ENCODE measurements at places on chromosomes 2 and 18. TPM values are rescaled to one million over a fixed set of nuclear protein-coding genes. Genes with fewer than 3 reads are reported as not detected.

- no peak for DNase-seq
These were observed 67.9 kb downstream of the CD8B2 start for GRCh38 chr2:106555053-106555452.

- no peak for DNase-seq
These were observed 33.4 kb downstream of the ZFP36L2 start for GRCh38 chr2:43192744-43193651.

DNA sequence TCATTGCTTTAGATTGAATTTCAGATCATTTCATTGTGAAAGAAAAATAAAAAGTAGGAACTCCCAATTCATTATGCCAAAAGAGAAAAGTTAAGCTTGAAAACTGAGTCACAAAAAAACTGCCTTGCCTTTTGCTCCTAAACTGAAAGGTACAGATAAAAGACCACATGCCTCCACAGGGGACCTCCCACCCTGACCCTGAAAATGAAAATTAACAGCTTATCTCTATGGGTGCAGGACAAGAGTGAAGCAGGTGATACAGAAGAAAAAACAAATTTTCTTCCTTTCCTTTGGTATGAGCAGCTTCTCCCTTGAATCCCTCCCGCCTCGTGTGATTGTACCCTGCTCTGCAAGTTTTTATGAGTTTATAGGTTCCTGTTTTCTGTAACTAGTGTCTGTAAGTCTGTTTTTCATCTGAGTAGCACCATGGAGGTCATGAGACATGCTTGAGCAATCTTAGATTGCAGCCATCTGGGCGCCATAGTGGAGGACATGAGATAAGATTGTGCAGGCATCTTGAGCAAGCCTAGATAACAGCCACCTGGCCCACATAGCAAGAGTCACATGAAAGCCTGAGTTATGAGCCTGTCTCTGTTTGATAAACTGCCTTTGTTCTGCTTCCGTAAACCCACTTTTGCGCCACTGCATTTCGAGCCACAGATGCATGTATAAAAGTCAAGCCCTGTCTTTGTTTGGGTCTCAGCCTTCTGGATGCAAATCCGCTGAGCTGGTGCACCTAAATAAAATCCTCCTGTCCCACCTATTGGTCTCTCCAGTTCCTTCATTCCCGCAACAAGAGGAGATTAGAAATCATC is 56.2 kb upstream of the DYNC1I2 start:
- DNase-seq: no peak

Gene PTPN2
- 35.3 TPM for total RNA-seq

DNA sequence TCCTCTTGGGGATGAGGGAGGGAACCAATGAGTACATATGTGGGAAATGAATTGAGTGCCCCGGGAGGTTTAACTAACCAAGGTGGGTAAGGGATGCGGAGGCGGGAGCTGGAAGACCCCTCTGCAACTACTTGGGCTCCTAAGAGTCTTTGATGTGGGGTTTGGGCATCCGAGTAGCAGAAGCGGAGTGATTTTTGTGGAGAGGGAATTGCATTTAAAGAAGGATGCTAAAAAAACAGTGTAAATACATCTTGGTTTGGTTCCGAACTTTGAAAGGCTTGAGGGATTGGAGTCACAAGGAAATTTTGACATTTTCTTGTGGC is 215.7 kb downstream of the MCFD2 start:
- peak; percentile 30 for DNase-seq
